ENCODE measurements at places on chromosomes 5 and 9.

DNA sequence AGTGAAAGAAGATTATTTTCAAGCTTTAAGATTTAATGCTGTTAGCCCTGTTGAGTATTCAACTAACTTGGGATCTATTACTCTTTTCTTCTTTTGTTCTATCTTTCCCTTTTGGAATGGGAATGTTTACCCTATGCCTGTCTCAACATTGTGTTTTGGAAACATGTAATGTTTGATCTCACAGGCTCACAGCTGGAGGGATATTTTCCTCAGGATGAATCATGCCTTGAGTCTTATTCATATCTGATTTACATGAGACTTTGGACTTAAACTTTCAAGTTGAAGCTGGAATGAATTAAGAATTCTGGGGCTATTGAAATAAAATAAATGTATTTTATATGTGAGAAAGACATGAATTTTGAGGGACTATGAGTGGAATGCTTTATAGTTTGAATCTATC lies 607.8 kb upstream of the PTGER4 start:
- no peak for DNase-seq

DNA sequence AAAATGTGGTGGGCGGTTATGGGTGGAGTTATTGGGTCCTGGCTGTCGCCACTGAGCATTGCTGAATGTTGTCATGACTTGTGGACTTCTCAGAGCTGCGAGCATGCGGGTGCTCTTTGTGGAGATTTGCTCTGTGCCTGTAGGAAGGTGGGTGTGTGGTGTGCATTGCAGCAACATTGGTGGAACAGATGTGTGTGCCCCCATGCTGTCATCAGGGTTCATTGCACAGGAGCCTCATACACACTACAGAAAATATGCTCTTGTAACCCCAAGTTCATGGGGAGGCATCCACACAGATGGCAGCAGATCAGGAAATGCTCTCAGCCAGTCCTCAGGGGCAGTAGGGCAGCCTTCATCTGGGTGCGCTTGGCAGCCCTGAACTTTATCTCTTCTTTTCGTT lies 55.9 kb upstream of the PHF2 start:
- no peak for DNase-seq

DNA sequence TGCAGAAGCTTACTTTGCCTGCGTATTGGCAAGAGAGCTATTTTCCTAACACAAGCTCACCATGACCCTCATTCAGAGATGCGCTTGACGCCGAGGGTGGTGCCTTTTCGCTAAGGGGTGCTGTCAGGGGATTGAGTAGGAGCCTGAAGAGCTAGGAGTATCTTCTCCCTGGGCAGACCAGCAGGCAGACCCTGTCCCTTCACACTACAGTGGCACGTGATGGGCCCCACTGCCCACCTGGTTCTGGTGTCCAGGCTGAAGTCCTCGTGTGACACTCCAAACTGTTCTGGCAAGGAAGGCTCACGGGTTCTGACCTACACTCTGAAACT lies 198.3 kb downstream of the AUH start:
- DNase-seq: no peak

DNA sequence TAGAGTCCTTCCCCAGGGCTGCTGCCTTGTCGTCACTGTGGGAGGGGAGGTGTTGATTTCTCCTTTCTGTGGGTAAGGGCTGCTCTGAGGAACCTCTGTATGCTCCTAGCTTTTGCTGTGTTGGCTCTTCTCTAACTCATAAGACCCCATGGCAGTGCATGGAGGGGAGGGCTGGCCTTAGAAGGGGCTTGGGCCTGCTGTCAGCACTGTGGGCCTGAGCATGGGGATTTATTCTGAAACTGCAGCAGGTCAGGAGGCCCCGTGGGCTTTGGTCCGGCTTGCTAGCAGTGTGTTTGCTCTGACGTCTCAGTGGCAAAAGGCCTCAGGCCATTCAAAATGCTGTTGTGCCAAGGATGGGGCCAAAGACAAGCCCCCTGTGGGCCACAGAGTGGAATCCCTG lies 6.8 kb downstream of the FGF18 start:
- DNase-seq: no peak

DNA sequence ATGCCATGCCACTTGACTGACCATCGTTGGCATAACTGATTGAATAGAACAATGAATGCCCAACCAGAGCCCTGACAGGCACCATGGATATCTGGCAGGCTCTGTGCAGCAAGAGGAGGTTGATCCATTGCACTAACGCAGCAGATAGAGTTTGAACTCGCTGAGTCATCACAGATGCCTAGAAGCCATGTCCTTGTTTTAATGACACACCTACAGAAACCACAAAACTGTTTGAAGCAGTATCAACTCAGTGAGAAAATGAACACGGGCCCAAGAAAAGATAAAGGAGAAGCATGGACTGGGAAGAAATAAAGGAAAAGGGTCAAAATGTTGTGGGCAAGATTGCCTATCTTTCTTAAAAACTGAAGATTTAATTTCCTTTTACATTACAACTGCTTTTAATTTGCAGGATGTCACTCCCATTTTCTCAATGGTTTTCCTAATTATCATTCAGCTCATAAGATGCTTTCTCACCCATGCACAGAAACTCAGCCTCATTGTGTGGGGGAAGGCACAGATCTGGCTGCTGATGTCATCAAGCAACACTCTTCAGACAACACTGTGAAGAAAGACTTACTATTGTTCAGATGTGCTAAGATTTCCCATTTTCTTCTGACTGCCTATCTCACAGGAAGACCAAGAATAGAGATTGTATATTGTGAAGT lies 129.0 kb downstream of the PIK3R1 start:
- no peak for DNase-seq

DNA sequence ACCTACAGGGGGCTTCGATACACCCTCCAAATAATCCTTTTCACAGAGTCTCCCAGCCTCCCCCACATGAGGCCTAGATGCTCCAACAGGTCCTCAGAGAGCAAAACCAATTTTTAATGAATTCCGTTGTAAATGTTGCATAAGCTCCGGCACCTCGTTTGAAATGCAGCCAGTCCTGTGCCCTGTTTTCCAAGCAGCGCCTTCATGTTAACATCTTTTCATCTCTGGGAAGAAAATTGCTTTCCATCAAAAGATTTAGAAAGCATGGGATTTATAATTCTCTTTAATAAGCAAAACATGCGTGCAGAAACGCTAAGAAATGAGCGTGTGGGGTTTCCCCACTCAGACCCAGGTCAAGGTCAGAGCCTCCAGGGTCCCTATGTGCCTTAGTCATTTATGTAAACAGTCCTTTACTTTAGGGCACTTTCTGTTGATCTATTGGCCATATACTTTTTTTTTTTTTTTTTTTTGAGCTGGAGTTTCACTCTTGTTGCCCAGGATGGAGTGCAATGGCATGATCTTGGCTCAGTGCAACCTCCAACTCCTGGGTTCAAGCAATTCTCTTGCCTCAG lies 177.5 kb upstream of the S1PR3 start:
- DNase-seq: no peak

- no peak for DNase-seq
Observed at GRCh38 chr5:173623296-173623771, 6.9 kb upstream of the BOD1 start.

- no peak for DNase-seq
Observed at GRCh38 chr9:115220319-115221005, 102.5 kb upstream of the TNC start.

GRCh38 chr9:69719367-69719766 lies 40.4 kb downstream of the PTAR1 start:
- DNase-seq: no peak

DNA sequence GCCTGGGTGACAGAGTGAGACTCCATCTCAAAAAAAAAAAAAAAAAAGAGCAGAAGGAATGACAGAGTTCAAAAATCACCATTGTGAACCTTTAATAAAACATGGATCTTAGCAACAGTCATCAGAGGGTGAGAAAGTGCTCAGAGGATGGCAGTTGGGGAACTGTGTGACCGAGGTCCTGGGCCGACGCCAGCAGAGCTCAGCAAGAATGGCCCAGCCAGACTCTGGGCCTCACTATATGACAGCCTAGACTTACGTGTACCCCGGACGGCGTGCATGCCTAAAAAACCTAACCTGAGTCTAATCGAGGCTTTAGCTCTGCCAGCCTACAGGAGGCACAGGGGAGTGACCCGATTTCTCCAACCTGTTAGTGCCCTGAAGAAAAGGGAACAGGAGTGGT lies 64.3 kb downstream of the MVB12B start:
- DNase-seq: no peak

- no peak for DNase-seq
Observed at GRCh38 chr9:98654247-98654646, 54.5 kb downstream of the GABBR2 start.

- no peak for DNase-seq
Observed at GRCh38 chr5:58466939-58467338, 7.1 kb upstream of the PLK2 start.

- peak; percentile 94 for DNase-seq
Observed at GRCh38 chr9:35114113-35114839, 1.4 kb downstream of the ATOSB start.

GRCh38 chr5:82164977-82165713 lies 113.0 kb downstream of the RPS23 start:
- DNase-seq: no peak

DNA sequence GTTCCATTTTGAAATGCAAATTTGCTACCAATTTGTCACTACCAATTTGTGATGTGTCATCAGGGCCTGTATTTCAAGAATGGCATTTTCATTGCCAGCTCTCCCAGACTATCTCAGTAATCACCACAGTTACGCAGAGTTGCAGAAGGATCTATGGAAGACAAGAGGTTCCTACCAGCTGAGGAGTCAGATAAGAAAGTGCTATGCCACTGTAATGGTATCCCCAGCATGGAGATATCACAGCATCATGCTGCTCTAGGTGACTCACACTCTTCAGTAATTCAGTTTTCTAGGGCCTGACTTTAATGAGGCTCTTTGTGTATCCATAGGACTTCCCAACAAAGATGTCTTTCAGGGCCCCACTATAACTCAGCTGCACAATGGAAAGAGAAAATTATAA lies 490.3 kb downstream of the ARHGEF28 start:
- no peak for DNase-seq

GRCh38 chr5:89241186-89241585 lies 358.2 kb upstream of the MEF2C start:
- DNase-seq: no peak

DNA sequence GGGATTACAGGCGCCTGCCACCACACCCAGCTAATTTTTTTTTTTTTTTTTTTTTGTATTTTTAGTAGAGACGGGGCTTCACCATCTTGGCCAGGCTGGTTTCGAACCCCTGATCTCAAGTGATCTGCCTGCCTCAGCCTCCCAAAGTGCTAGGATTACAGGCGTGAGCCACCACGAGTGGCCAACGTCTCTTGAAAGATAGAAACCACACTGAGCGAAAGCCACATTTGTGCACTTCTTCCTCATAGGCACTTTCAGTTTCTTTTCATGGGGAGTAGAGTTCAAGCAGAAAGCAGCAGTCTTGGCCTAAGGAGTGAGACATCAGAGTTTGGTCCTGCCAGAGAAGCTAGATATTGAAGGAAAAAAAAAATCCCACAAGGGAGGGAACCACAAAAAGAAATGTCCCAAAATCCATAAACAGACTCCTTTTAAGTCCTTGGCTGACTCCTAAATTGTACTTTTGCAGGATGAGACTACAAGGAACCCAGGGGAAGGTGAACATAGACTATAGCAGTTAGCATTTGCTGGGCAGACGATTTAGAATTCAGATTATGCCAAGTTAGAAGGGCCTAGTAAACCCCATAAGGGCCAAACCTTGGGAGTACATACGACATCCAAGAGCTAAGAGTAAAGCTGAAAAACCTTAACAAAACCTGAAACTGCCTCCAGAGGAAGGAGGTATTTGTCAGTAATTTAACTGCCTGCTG lies 43.9 kb upstream of the GLIPR2 start:
- no peak for DNase-seq

DNA sequence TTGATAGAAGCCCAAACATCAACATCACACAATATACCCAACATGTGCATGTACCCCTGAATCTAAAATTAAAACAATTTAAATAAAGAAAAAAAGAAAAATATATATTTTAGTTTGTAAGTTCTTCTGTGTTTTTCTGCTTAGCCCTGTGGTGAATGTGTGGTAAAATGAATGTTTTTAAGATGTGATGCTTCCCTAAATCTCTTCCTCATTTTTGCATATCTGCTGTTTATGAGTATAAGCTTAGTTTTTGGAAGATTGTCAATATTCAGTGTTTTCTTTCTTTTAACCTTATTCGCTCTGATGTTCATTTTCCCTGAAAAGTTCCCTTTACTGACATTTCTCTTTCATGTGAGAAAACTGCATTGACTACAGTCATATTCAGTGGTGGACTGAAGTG lies 44.4 kb upstream of the DAB2 start:
- no peak for DNase-seq

DNA sequence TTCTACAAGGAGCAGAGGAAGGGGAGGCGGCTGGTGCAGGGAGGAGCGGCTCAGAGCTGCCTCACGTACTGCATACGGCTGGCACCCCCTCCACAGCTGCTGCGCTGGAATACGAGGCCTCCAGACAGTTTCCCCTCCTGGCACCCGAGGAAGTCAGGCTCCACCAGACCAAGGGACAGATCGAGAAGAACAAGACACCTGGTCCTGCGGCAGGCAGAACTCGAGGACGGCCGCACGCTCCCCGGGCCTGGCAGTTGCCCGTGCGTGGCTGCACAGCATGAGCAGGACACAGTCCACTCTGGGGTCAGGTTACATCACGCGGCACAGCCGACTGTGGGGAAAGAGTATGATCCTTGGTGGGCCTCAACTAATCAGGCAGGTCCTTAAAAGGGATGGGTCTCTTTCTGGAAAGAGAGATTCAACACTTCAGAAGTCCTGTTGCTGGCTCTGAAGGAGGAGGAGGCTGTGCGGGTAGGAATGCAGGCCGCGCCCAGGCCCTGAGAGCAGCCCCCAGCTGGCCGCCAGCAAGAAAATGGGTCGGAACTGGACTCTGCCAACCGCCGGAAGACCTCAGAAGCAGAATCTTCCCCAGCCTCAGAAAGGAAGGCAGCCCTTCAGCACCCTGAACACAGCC lies 11.6 kb downstream of the UBAC1 start:
- DNase-seq: no peak

DNA sequence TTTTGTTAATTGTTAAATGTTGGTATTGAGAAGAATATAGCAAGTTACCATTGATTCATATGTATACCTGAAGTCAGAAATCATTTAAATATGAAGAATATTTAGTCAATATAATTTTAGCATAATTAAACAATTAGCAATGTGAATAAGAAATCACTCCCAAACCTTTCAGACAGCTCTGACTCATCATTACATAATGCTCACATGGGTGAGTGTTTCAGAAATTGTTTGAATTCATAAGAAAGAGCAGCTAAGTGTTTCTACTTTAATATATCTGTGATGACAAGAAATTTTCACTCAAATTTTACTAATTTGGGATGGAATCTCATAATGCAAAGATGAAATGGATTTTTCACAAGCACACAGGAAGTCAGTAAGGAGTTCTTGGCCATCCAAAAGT lies 42.0 kb upstream of the CDC42SE2 start:
- DNase-seq: no peak

DNA sequence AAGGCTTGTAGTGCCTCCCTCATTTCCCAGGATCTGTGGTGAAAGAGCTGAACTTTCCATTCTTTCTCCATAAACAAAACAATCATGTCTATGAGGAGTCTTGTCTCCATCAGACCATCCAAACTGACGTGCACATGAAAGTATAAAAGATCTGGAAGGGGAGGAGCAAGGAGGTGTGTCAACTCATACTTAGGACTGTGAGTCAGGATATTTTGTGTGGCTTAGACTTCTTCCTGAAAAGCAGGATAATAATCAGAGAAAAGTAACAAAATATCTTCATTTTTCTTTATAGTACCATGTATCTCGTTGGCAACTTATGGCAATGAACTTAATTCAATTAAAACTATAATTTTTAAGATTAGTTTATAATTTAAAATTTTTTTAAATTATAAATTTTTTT lies 96.0 kb upstream of the PRRC1 start:
- DNase-seq: no peak
